Kidney (tissue), 22 donors: ENCODE measurements at places on chromosomes 6 and 20. TPM values are rescaled to one million over a fixed set of nuclear protein-coding genes. Genes with fewer than 3 reads are reported as not detected.
A peak's percentile ranks its signal among the peaks of the same experiment; 100 is the strongest.

The DSTN gene
- 525 TPM for polyA plus RNA-seq

DNA sequence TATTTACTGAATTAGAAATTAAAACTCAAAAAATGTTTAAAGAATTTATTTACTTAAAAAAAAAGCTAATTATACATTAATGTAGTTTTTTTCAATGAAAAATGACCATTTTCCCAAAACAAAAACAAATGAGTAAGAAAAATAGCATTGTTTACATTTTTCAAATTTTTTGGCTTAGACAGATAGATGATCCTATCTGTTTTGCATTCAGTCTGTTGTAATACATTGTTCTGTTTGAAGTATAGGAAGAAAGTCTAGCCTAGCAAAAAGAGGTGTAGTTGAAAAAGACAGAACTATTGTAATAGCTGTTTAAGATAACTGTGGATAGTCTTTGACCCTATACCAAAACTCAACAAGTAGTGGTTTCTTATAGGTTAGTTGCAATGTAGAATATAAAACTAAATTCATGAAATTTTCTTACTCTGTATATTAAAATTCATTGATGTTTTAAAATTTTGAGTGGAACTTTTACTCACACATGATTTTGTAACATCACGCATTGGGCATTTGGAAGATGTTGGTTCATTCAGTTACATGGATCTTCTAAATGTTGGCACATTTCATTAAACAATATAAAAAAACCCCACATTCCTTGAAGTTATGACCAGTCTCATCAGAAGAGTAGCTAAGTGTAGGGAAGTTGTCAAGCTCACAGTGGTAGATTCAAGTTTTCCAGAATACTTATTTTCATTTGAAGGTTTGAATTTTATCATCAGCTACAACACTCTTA is 62.0 kb downstream of the KCNS1 start:
- H3K27me3 ChIP-seq: no peaks in the 10 kb centered on the region
- no peak for DNase-seq
- H3K27ac ChIP-seq: no peak overlapping the region

The IPCEF1 gene
- 2.7 TPM for polyA plus RNA-seq

The CST3 gene
- 942 TPM for polyA plus RNA-seq

GRCh38 chr6:80543598-80544222 is 437.2 kb downstream of the BCKDHB start:
- DNase-seq: no peak
- H3K4me1 ChIP-seq: no peaks in the 10 kb centered on the region
- no peak overlapping the region for H3K27ac ChIP-seq
- no peaks in the 10 kb centered on the region for H3K27me3 ChIP-seq
- H3K36me3 ChIP-seq: no peaks in the 10 kb centered on the region
- H3K4me3 ChIP-seq: no peak overlapping the region

- H3K27me3 ChIP-seq: no peaks in the 10 kb centered on the region
- no peaks in the 10 kb centered on the region for H3K36me3 ChIP-seq
- no peak overlapping the region for H3K4me3 ChIP-seq
Observed at GRCh38 chr6:24991810-24992467, 56.2 kb upstream of the RIPOR2 start.

DNA sequence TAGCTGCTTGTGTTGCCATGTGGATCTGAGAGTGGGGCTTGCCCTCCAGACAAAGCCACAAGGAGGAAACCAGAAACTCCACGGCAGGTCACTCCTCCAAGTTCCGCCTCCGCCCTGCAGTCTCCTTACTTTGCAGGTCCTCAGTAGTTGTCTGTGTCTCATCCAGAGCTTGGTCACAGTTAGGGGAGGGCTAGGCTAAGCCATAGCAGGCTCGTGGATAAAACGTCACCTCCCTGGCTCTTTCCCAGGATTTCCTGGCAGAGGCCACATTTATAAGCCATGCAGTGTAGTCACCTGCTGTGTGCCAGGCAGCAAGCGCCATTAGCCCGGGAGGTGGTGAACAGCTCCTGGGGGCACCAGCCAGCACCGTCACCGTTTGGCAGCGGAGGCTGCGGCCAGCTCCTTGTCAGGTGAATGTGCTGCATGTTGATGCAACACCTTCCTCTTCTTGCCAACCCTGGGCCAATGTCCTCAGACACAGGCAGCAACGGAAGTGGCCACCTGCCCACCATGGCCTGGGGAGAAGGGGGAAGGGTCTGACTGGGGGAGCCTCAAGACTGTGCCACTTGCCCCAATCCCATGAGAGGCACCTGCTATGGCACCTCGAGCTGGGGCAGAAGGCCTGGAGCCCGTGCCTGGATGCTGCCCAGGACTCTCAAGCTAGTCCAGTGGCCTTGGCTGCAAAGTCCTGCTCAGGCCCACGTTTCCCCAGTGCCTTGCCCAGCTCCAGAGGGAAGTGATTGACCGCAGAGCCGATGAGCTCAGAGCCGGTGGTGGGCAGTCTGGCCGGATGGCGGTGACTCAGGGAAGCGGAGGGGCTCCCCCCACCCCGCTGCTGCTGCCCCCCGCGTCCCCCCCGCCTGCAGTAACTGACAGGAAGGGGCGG is 39.0 kb upstream of the SLCO4A1 start:
- no peaks in the 10 kb centered on the region for H3K27me3 ChIP-seq
- H3K27ac ChIP-seq: no peak overlapping the region
- peak; percentile 75 for DNase-seq
- no peaks in the 10 kb centered on the region for H3K36me3 ChIP-seq

DNA sequence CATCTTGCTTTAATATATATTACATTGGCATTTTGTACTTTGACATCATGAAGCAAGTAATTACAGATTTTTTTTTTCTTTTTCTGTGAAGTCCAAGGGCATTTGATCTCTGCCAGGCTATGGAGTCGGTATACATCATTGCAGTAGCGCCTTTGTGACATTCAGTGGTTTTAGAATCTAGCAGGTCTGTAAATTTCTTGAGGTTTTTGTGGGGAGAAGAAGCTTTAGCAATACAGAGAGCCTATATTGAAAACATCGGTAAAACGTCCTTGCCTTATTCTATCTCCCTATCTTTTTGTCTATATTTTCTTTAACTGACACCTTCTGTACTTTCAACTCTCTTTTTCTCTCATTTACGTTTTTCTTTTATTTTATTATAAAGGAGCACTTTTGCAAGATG is 47.2 kb downstream of the DUSP22 start:
- H3K36me3 ChIP-seq: no peaks in the 10 kb centered on the region
- H3K27ac ChIP-seq: no peak overlapping the region
- no peaks in the 10 kb centered on the region for H3K4me1 ChIP-seq

DNA sequence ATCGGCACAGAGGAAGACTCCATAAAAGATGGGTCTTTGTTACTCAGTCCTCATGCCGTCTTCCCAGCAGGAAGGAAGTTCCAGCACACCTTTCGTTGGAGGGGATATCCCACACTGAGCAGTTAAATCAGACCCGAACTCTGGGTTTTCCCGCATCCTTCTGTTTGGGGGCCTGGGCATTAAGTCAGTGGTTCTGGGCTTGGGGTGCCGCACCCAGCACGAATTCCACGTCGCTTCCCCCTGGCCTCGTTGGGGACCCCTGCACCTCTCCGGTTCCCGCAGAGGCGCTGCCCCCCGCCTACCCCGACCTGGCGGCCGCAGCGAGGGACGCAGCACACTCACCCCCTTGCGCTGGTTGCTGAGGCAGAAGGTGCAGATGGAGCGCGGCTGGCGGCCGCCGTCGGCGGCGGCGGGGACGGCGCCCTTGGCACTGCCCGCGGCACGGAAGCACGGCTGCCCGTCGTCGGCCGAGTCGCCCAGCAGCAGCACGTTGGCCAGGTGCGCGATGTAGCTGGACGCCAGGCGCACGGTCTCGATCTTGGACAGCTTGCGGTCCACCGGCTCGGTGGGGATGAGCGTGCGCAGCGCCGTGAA is 641 bp downstream of the TCF15 start:
- no peak overlapping the region for H3K4me3 ChIP-seq
- no peaks in the 10 kb centered on the region for H3K36me3 ChIP-seq

The GJA1 gene
- 14.2 TPM for polyA plus RNA-seq

The C20orf204 gene
- polyA plus RNA-seq: 0.75 TPM

- H3K36me3 ChIP-seq: no peaks in the 10 kb centered on the region
- H3K27me3 ChIP-seq: no peaks in the 10 kb centered on the region
- peak within 1 kb of the TSS; percentile 86 for H3K27ac ChIP-seq
- no peaks in the 10 kb centered on the region for H3K4me1 ChIP-seq
- peak; percentile 53 for DNase-seq
Observed at GRCh38 chr6:41039060-41039998, at the start of gene UNC5CL. Gene UNC5CL, minus strand, starts transcription at chr6:41039221. Its CDS starts 4,147 bp downstream, at chr6:41035074.

DNA sequence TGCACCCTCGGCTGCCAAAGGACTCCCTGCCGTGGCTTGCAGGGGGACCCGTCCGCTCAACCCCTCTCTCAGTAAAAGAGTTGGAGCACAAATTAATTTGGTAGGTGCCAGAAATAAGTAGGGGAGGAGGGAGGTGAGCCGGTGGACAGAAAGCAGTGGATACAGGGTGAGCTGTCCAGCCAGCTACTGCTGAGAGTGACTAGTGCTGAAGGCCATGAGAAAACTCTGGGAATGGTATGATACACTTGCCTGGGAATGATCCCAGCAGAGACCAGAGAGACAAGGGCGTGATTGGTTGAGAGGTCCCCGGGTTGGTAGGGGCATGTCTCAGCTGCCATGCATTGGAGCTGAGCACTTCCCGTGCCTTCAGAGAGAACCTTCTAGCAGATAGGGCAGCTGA is 15.7 kb downstream of the FOXQ1 start:
- no peak overlapping the region for H3K4me3 ChIP-seq
- no peaks in the 10 kb centered on the region for H3K4me1 ChIP-seq
- H3K27ac ChIP-seq: no peak overlapping the region
- no peaks in the 10 kb centered on the region for H3K27me3 ChIP-seq

DNA sequence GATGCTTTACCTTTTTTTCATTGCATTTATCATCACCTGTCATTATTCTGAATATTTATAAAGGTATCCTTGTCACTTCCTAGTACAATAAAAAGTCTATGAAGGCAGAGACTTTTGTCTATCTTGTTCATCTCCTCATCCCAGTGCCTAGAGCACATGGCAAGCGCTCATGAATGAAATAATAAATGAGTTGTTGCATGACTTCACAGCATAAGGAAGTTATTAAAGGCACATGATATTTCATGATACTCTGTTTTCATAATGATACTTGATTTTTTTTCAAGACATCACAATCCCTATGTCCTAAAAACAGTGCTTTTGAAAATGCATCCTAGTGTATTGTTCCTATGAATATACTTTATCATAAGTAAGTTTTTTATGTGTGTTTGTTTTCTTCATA is 310.6 kb upstream of the RSPO3 start:
- H3K4me3 ChIP-seq: no peak overlapping the region
- no peaks in the 10 kb centered on the region for H3K36me3 ChIP-seq
- no peaks in the 10 kb centered on the region for H3K4me1 ChIP-seq
- no peaks in the 10 kb centered on the region for H3K27me3 ChIP-seq

- H3K4me1 ChIP-seq: no peaks in the 10 kb centered on the region
- no peaks in the 10 kb centered on the region for H3K27me3 ChIP-seq
- H3K27ac ChIP-seq: no peak overlapping the region
- no peaks in the 10 kb centered on the region for H3K36me3 ChIP-seq
Observed at GRCh38 chr20:49380337-49380780, 102.1 kb downstream of the KCNB1 start.
